ENCODE measurements at places on chromosomes 3 and 15.

DNA sequence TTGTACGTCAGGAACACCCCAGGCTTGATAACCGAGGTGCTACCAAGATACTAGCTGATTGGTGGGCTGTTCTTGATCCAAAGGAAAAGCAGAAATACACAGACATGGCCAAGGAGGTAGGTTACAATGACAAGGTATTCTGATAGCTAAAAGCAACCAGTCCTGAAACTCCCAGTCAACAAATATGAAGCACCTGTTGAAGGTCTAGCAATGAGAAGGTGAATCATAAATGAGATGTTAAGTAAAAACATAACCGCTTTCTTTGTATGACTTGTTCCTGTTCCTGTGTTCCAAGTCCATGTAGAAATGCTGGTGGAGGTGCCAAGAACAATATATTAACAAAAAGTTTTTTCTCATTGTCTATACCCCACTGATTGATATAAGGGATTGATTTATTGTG, 194.0 kb downstream of the BBX start:
- DNase-seq: no peak

DNA sequence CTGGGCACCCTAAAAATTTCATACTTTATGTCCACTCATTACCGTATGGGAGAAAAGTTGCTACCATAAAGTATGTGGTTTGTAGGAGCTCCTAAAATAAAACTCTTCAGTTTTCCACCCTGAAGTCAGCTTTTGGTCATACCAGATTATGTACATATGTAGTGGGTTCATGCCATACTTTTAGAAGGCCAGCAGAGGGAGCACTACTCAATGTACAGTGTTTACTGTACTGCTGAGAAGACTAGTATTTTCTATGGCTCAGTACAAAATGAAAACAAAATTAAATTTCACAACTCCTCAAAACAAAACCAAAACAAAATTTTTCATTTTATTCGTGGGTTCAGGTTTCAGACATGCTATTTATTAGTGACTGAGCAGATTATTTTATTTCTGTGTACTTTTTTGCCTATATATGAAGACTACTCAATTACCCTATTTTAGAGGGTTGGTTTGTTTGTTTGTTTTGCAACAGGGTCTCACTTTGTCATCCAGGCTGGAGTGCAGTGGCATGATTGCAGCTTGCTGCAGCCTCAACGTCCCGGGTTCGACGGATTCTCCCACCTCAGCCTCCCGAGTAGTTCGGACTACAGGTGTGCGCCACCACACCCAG, 24.3 kb downstream of the NXPE3 start:
- peak; percentile 53 for DNase-seq

GRCh38 chr3:129231331-129232119, 17.9 kb upstream of the COPG1 start:
- DNase-seq: no peak

DNA sequence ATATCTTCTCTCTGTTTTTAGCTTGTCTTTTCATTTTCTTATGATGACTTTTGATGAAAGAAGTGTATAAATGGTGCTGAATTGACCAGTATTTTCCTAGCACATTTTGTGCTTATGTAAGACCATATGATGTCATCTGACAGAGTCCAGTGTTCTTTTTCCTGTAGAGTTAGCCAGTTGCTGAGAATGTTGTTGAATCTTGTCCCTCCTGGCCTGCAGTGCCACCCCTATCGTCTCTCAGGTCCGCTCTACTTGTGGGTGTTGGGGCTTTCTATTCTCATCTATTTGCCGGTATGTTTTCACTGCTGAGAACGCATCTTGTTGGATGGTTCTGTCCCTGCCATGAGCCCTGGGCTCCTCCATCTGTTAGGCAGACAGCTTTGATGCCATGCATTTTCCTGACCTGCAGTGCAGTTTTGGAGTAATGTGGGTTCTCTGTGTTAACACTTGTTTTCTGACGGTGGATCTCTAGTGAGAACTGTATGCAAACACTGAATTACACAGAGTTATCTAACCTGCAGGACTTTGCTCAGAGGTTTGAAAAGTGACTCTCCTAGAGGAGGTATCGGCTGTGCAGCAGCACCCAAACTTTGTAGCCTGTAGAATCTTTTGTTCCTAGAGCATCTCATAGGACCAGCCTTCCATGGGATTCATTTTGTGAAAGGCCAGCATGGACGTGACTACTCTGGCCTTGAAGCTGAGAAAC, 44.6 kb downstream of the SLC6A20 start:
- no peak for DNase-seq

DNA sequence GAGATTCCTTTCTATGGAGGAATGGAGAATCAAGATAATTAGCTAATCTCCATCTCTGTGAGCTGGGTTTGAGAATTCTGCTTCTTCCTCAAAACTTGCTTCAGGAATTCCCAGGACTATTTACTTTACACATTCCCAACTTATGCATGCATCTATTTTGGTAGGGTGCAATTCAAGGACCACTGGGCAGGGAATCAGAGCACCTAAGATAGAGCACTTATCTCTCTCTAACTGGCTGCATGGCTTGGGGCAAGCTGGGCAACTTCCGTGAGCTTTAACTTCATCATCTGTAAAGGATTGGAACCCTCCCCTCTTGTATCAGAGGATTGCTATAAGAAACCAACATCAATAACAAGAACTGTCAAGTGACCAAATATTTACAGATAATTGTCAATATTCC, 160.2 kb downstream of the PDCD6IP start:
- DNase-seq: no peak

DNA sequence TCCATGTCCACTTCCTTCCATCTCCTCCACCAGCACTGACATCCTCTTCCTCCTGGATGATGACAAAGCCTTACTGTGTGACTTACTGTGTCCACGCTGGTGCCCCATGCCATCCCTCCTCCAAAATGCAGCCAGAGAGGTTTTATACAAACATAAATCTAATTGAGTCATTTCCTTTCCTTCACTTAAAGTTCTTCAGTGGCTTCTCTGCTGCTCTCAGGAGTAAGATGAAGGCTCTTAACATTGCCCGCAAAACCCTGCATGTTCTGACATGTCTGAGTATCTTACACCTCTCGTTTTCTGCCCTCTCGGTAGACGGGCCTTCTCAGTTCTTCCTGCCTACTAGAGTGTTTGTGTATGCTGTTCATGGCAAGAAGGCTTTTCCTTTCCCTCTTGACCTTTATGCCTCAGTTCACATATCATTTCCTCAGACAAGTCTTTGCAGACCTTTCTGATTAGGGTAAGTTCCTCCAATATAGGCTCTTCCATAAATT, 175.5 kb downstream of the CFAP20DC start:
- DNase-seq: peak; percentile 12

DNA sequence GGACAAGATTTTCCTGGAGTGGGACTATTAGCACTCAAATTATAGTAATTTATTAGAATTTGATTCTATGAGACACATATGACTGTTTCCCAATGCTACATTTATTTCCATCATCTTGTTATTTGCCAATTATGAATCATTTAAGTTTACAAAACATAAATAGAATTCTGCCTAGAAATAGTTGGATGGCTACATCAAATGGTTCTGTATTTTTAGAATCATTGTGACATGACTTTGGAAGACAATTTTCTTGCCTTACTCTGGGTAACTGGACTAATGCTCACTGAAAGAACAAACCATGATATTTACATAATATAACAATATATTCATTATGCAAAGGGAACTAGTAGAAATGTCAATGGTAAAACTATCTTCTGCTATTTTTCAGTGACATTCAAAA, 173.5 kb downstream of the ZIC1 start:
- DNase-seq: no peak

- DNase-seq: no peak
These were observed 46.9 kb upstream of the PPP2R3A start for GRCh38 chr3:135918600-135918999.

DNA sequence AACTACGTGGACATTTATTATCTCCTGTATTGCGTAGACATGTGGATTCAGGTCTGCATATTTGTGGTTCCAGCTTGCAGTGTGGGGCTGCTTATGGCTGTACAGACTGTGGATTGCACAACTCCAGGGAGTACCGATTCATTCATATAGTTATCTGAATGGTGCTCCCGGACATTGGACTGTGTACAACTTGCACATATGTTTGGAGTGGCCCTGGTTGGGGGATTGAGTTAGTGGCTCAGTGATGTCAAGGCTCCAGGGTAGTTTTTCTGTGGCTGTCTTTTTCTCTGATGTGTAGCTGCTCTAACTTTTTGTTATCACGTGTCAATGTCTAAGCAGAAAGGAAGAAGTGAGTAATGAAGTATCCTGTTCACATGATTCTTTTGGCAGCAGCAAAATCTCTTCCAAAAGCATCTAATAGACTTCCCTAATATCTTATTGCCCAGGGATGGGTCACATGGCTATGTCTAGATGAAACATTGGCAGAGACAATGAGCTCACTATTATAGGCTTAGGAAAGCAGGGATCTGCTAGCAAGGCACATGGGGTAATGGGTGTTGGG, 15.8 kb downstream of the ST3GAL6 start:
- no peak for DNase-seq

GRCh38 chr3:55482496-55483195, 4.5 kb downstream of the WNT5A start:
- DNase-seq: no peak

- DNase-seq: no peak
These were observed 108.3 kb upstream of the ETV5 start for GRCh38 chr3:186216900-186217819.

GRCh38 chr15:77060546-77060945, 10.4 kb downstream of the TSPAN3 start:
- DNase-seq: no peak

DNA sequence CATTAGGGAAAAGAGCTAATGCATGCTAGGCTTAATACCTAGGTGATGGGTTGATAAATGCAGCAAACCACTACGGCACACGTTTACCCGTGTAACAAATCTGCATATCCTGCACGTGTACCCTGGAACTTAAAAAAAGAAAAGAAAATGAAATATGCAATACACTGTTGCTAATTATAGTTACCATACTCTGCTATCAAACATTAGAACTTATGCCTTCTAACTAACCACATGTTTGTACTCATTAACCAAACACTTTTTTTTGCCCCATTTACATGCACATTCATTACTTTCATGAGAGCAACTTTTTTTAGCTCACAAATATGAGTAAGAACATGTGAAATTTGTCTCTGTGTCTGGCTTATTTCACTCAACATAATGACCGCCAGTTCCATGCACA, 253.1 kb downstream of the CGGBP1 start:
- DNase-seq: no peak

DNA sequence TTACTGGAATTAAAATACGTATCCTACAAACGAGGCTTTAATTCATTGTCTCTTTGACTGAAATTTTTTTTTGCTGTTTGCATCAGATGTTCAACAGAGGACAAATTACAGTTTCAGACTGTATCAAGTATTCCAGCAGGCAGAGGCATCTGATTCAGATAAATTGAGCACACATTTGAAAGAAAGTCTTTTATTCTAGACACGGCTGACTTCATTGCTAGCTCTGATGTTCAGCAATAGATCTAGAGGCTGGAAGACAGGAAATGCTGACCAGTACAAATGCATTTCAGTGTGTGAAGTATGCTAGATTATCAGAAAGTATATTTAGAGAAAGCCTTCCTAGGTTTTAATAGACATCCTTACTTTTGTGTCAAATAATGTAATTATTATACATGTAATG, 472.2 kb downstream of the NLGN1 start:
- DNase-seq: no peak

DNA sequence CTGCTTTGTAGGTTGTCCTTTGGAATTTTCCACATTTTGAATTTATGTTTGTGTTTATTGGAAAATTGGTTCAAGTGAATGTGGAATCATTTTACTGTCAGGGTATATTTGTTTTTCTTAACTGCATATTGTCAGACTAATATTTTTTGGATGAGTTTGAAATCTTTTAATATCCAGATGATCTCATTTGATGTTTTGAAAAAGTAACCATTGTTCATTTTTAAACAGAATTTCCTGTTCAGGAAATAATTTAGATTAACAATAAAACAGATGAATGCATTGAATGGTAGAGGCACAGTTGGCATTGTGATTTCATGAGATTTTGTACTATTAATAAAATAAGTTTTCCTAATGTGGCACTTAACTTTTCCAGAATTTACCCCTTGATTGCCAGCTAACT, 15.5 kb downstream of the TRAK1 start:
- DNase-seq: no peak

DNA sequence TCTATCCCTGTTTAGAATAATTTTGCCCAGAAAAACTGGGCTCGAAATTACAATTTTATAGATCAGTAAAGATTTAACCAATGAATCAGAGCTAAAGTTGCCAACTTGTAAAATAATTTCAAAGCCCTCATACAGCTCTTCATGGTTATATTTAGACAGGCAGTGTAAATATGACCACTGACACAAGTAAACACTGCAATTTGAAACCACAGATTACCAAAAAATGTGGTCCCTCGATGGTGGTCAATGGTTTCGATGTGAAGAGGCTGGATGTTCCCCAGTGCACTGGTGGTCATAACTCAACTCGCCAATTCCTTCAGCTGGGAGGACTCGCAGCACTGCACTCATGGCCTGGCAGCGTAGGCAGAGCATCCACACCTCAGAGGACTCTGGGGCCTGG, 28.6 kb downstream of the LRTM1 start:
- DNase-seq: no peak

GRCh38 chr15:42143356-42143755, 13.1 kb downstream of the PLA2G4F start:
- DNase-seq: no peak

GRCh38 chr3:144162042-144162441, 190.4 kb downstream of the DIPK2A start:
- no peak for DNase-seq

DNA sequence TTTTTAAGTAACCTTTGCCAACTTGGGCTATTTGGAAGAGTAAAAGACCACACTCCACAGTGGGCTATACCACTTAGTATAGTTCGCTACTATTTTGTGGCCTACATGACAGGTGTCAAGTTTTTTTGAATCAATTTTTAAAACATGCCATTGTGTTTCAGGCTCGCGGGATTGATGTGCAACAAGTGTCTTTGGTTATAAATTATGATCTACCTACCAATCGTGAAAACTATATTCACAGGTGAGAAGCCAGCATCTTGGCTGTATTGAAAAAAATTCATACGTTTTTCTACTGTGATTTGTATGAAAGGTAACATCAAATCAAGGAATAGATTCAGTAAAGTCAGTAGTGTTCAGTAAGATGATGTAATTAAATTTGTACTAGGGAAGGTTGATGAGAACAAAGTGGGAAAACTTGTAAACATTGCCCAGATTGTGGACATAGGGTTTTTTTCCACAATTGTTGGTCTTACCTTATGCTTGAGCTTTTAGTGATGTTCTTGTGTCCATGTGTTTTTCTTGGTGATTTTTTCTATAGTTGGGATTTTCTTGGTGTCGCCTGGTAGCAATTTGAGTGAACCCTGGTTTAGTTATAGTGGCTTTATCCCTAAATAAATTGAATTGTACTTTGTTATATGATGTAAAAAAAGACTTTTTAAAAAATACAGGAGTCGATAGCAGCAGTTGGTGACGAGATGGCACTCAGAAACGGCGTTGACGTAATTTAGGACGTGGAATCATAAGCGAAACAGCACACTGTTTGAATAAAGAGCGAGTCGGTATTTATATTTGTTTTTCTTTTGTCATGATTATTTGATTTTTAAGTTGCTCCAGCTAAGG, 4.5 kb downstream of the EIF4A2 start:
- no peak for DNase-seq

- DNase-seq: no peak
These were observed 908.1 kb downstream of the DIPK2A start for GRCh38 chr3:144879701-144880100.

Measured in activated CD4-positive, alpha-beta memory T cell treated with anti-CD3 and anti-CD28 coated beads for 36 hours (primary cell).